Transverse colon (tissue), 4 donors: ENCODE measurements at places on chromosomes 1 and 21. TPM values are rescaled to one million over a fixed set of nuclear protein-coding genes. Genes with fewer than 3 reads are reported as not detected.
A peak's percentile ranks its signal among the peaks of the same experiment; 100 is the strongest.

Gene TMEM200B
- 5.1 TPM for total RNA-seq

Gene CAPN9
- 30.2 TPM for total RNA-seq

Gene TTC39A
- total RNA-seq, result 52.5 TPM

Gene BCAR3
- 37.4 TPM for total RNA-seq

Gene FNBP1L
- 31.0 TPM for total RNA-seq

Gene FMO4
- 25.9 TPM for total RNA-seq

Gene FMO1
- total RNA-seq, result not detected

Gene HAO2
- not detected for total RNA-seq

GRCh38 chr1:200328379-200328778 is 81.5 kb downstream of the ZNF281 start:
- H3K4me1 ChIP-seq, result no peaks in the 10 kb centered on the region
- no peak for DNase-seq
- no peaks in the 10 kb centered on the region for H3K27me3 ChIP-seq

DNA sequence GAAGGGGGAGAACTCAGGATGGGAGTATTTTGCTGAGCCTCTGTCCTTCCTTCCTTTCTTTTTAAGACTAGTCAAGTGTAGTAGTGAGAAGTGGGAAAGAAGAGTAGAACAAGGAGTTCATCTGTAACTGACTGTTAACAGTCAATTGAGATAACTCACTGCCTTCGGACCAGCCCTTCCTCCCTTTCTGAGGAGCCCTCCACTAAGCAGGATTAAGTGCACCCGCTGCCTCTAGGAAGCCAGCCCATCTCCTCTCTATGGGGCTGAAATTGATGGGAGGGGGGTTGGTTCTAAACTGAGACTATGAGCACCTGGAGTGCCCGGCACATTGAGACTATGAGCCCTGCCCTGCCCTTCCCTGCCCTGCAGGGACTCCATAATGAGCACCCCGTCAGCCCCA is 72.7 kb upstream of the TINAGL1 start:
- no peak overlapping the region for H3K27ac ChIP-seq
- no peaks in the 10 kb centered on the region for H3K27me3 ChIP-seq
- H3K36me3 ChIP-seq, result no peaks in the 10 kb centered on the region
- H3K4me1 ChIP-seq, result no peaks in the 10 kb centered on the region
- no peak for DNase-seq

DNA sequence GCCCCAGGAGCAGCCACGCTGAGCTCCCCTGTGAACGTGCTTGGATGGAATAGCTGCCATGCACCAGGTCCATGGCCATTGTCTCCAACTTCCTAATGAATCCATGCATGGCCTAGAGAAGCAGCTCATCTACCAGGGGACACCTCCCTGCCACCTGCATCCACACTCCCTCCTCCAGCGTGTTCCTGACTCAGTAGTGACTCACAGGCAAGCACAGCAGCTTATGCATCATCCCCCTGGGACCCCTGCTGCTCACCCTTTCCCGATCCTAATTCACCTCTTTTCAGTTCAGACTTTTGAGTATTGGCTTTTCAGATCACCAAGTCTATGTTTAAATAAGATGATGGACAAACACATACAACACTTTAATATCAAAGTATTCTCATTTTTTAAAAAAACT is 39.9 kb upstream of the TADA1 start:
- no peaks in the 10 kb centered on the region for H3K36me3 ChIP-seq
- DNase-seq, result no peak
- peaks cover 32% of the 10 kb centered on the region for H3K27me3 ChIP-seq

- H3K4me3 ChIP-seq, result no peak overlapping the region
- H3K27me3 ChIP-seq, result no peaks in the 10 kb centered on the region
- H3K36me3 ChIP-seq, result no peaks in the 10 kb centered on the region
- H3K4me1 ChIP-seq, result no peaks in the 10 kb centered on the region
- no peak overlapping the region for H3K27ac ChIP-seq
These were observed 240.2 kb downstream of the USH2A start for GRCh38 chr1:216183007-216183406.

DNA sequence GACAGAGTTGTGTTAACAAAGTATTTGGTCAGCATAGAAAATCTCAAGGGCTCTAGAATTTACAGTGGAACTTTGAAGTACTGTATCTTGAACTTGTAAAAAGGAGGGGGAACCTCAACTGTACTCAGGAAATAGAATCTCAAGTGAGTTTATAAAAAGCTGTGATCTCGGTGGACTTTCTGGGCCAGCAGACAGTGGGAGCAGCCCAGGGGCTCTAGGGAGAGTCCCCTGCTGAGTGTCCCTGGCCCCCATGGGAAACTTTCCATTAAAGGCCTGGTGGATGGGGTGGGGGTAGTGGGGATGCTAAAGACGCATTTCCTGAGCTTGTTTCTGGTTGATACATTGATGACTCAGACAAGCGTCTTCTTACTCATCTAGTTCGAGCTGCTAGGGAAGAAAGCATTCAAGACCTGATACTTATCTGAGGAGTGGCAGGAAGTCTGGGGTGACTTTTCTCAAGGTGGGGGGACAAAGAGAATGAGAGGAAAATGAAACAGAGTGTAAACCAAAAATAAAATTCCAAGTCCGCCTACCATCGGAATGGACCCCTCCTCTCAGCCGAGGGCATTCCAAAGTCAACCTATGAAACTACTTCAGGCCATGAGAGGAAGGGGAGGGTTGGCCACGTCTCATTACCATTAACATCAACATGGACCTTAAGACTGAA is 65.5 kb downstream of the NID1 start:
- H3K27me3 ChIP-seq, result no peaks in the 10 kb centered on the region
- H3K36me3 ChIP-seq, result no peaks in the 10 kb centered on the region
- DNase-seq, result no peak
- no peak overlapping the region for H3K4me3 ChIP-seq
- H3K27ac ChIP-seq, result peak overlapping the region; percentile 46
- H3K4me1 ChIP-seq, result peaks cover 20% of the 10 kb centered on the region

GRCh38 chr1:211326528-211327345 is at the start of gene TRAF5:
Gene TRAF5 (plus strand): TSS chr1:211326833. CDS start chr1:211353240, 26,407 bp downstream.
- no peaks in the 10 kb centered on the region for H3K27me3 ChIP-seq
- peaks cover 54% of the 10 kb centered on the region for H3K4me1 ChIP-seq
- DNase-seq, result peak; percentile 70

- DNase-seq, result no peak
- H3K36me3 ChIP-seq, result no peaks in the 10 kb centered on the region
- peaks cover 12% of the 10 kb centered on the region for H3K4me1 ChIP-seq
- H3K27me3 ChIP-seq, result no peaks in the 10 kb centered on the region
- H3K4me3 ChIP-seq, result no peak overlapping the region
These were observed 69.3 kb downstream of the POU2F1 start for GRCh38 chr1:167289966-167290365.

- DNase-seq, result no peak
- H3K4me3 ChIP-seq, result no peak overlapping the region
- no peak overlapping the region for H3K27ac ChIP-seq
- no peaks in the 10 kb centered on the region for H3K36me3 ChIP-seq
- no peaks in the 10 kb centered on the region for H3K27me3 ChIP-seq
- H3K4me1 ChIP-seq, result no peaks in the 10 kb centered on the region
These were observed 736.3 kb downstream of the LTN1 start for GRCh38 chr21:28256420-28256831.

DNA sequence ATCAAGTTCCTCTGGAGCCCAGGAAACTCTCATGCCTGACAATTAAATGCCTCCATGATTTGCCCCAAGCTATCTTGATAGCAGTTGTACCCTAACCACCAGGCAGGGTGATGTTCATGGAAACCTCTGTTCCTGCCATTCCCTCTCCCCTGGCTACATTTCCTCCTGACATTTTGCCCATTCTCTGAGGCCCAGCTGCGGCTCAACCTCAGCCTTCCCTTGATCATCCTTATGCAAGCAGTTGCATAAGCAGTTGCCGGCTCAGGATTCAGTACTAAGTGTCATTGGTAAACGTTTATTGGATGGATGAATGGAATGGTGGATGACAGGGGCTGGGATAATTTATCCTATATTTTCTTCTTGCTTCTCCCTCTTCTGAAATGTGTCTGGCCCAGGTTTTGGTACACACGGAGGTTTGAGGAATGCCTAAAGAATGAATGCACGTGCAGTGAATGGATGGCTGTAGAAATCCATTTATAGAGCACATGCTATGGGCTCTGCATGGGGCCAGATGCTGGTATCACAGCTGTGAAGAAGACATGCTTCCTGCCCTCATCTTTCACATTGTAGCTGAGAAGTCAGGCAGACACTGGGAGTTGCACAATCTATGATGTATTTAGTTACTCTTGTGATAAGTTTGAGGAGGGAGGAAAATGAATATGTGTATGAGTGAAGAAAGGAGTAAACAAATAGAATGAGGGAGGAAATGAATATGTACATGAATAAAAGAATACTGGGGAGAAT is 261.8 kb downstream of the FOXD2 start:
- H3K4me3 ChIP-seq, result no peak overlapping the region
- no peaks in the 10 kb centered on the region for H3K36me3 ChIP-seq
- DNase-seq, result no peak
- peak overlapping the region; percentile 80 for H3K27ac ChIP-seq
- no peaks in the 10 kb centered on the region for H3K27me3 ChIP-seq

GRCh38 chr1:29511436-29511835 is 275.1 kb downstream of the PTPRU start:
- no peaks in the 10 kb centered on the region for H3K4me1 ChIP-seq
- H3K36me3 ChIP-seq, result no peaks in the 10 kb centered on the region
- no peak overlapping the region for H3K4me3 ChIP-seq
- no peak overlapping the region for H3K27ac ChIP-seq

GRCh38 chr1:145601593-145601992 is 6.2 kb upstream of the GPR89A start:
- H3K4me1 ChIP-seq, result peaks cover 6% of the 10 kb centered on the region
- DNase-seq, result no peak
- no peaks in the 10 kb centered on the region for H3K36me3 ChIP-seq
- H3K27me3 ChIP-seq, result no peaks in the 10 kb centered on the region
- H3K27ac ChIP-seq, result no peak overlapping the region
